ENCODE measurements at places on chromosomes 2 and 18. TPM values are rescaled to one million over a fixed set of nuclear protein-coding genes. Genes with fewer than 3 reads are reported as not detected.

The DNMT3A gene
- 9.6 TPM for total RNA-seq

The IL36B gene
- total RNA-seq = not detected

The CDH7 gene
- total RNA-seq = not detected

The DLGAP1 gene
- 1.5 TPM for total RNA-seq

The GRB14 gene
- 0.37 TPM for total RNA-seq

The COBLL1 gene
- 4.0 TPM for total RNA-seq

The ACMSD gene
- not detected for total RNA-seq

The ARHGEF4 gene
- total RNA-seq = 0.98 TPM

The HTR2B gene
- 2.6 TPM for total RNA-seq

The PIKFYVE gene
- 38.5 TPM for total RNA-seq

The EPHA4 gene
- 35.3 TPM for total RNA-seq

The UGT1A8 gene
- not detected for total RNA-seq

The SCRN3 gene
- 20.5 TPM for total RNA-seq

The DNAH6 gene
- 0.37 TPM for total RNA-seq

The CD207 gene
- total RNA-seq = not detected

The ARMC9 gene
- total RNA-seq = 25.4 TPM

The CFAP210 gene
- total RNA-seq = not detected

The CD8B2 gene
- total RNA-seq = not detected

The ADCYAP1 gene
- total RNA-seq = not detected

The TCF23 gene
- total RNA-seq = not detected

The CNDP1 gene
- not detected for total RNA-seq

The GCKR gene
- total RNA-seq = not detected

The TOGARAM2 gene
- total RNA-seq = 0.37 TPM

The KLHL41 gene
- total RNA-seq = 0.37 TPM

The GREB1 gene
- 1.1 TPM for total RNA-seq

The TEX44 gene
- total RNA-seq = not detected

The CCDC85A gene
- 0.73 TPM for total RNA-seq

The NEU2 gene
- not detected for total RNA-seq

The CRYBA2 gene
- not detected for total RNA-seq

The HAAO gene
- 0.37 TPM for total RNA-seq

Data from subcutaneous preadipocyte (primary cell).